ENCODE measurements at places on chromosomes 1 and 21.

DNA sequence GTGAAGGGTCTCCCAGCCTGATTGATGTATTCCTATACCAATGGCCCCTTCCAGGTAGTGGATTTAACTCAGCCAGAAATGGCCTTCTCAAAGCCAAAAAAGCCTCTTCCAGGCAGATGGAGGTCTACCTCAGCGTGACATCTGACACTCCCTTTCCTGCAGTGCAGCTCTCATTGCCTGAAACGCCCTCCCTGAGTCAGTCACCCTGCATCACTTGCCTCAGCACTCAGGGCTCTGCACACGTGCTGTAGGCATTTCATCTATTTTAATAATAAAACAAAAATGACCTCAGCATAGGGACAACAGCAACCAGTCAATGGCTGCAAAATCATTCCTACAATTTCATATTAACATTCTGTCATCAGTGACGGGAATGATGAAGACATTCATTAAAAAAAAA, 64.4 kb upstream of the GJA5 start:
- no peak for DNase-seq

DNA sequence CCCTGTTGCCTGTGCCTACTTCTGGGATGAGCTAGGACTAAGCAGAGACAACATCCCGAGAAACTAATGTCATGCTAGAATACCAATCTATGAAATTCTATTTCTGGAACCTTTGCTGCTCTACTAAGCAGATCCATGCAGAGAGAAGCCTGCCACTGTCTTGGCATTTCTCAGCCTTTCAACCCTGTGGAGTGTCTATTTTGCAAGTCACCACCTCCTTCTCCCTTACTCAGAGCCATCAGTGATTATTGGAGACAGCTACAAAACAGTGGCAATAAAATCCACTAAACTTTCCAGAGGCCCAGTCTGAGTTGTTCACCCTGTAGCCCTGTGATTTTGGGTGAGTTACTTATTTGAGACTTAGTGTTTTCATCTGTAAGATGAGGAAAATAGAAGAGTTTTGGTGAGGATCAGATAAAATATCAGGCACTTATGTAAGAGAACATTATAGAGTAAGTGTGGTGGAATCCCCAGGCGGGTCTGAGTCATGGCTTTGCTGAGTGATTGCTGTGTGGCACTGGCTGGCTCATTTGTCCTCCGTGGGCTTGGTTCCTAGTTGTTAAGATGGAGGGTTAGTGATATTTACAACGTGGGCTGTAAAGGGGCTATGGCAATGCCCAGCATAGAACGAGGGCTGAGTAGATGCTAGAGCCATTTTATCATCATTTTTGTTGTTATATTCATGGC, 61.1 kb downstream of the FMN2 start:
- no peak for DNase-seq

DNA sequence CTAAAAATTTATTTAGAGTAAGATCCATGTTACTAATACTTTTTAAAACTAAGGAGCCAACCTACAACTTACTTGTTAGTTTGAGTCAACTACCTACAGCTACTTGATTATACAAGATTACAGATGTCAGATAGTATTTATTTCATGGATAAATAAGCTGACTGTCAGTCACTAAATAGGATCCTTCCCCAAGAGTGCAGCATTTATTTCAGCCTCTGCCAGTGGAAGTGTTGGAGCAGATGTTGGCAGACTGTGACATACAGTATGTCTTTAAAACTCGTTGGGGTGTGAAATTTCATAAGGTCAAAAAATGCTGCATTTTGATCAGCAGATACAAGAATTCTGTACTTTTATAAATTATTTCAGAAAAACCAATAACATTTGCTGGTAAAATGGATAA, 156.2 kb downstream of the AKT3 start:
- DNase-seq, result no peak

DNA sequence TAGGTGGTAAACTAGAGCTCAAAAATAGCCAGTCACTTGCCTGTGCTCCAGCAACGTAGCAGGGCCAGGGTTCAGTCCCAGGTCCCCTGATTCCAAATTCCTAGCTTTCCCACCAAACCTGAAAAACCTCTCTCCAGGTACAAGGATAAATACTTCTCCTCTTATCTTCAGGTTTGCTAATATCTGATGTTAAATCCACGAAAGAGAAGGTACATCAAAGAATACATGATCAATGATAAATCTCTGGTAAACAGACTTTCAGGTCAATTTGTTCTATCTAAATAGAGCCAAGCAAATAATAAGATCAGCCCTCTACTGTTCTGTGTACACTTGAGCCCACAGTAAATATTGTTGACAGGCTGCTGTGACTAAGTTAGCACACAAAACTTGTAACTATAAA, 52.1 kb upstream of the AKT3 start:
- DNase-seq, result no peak

GRCh38 chr1:109877317-109877771, 33.3 kb upstream of the CSF1 start:
- peak; percentile 40 for DNase-seq

Measured in spinal cord (tissue), 10 donors.